ENCODE measurements at places on chromosomes 4 and X. TPM values are rescaled to one million over a fixed set of nuclear protein-coding genes. Genes with fewer than 3 reads are reported as not detected.
A peak's percentile ranks its signal among the peaks of the same experiment; 100 is the strongest.

- no peaks in the 10 kb centered on the region for H3K27me3 ChIP-seq
- DNase-seq, result no peak
- H3K36me3 ChIP-seq, result peaks cover 63% of the 10 kb centered on the region
- peaks cover 19% of the 10 kb centered on the region for H3K4me1 ChIP-seq
Measured at GRCh38 chrX:136666088-136666487, 18.1 kb downstream of the CD40LG start.

DNA sequence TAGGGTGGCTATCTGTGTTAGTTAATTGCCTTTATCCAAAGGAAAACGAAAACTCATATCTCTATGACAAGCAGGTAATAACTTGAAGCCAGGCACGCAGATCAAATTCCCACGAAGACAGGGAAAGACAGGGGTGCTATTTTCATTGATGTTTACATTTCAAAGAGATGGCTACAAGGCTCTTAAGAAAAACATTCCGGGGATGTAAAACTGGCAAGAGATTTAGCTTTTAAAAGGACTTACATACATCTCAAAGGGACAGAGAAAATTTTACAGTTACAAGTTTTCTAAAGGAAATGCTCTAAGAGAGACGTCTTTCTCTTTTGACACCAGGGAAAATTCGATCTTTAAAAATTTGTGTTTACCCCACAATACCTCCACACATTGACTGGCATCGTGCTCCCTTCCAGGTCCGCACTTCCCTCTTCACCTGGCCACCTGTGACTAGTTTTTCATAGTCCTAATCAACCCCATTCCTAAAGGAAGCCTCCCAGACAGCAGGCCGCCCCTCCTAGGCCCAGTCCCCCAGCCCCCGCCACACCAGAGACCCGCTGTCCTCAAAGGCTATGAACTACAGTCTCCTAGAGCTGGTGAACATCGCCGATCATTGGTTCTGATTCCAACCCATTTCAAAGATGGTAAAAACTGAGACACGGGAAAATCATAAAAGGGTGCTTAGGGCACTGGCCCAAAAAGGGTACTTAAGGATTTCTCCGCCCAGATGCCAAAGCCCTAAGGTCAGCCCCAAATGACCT is 649 bp upstream of the ARAF start:
- no peak for DNase-seq
- peaks cover 48% of the 10 kb centered on the region for H3K4me1 ChIP-seq
- H3K27ac ChIP-seq, result peak overlapping the region; percentile 96
- H3K4me3 ChIP-seq, result peak overlapping the region; percentile 89

DNA sequence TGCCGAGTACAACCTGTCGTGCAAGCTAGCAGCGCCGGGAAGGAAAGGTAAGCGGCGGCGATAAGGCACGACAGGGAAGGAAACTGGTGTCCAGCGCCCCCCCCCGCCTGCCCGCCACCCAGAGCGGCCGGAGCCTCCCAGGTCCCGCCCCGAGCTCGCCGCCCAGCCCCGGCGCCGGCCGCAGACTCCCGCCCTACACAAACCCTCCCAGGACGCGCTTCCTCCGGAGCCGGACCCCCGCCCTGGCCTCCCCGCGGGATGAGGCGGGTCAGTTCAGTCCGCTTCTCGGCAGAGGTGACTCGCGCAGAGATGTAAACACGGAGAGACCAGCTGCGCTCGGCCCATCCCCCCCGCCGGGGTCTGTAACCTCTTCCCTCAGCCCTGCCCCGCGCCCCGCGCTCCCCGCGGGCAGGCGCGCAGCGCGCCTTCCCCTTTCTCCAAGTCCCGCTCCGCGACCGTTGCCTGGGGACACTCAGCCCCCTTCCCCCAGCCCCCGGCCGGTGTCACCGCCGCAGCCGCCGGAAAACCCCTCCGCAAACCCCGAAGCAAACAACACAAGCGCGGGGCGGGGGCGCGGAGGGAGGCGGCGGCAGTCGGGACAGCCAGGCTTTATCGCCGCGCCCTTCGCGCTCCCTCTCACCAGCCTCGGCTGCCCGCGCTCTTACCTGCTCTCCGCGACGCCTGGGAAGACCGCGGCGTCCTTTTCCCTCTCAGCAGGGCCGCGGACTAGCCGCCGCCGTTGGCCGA is 543 bp downstream of the ELF2 start:
- H3K27ac ChIP-seq, result peak overlapping the region; percentile 86
- peak; percentile 74 for DNase-seq
- H3K4me3 ChIP-seq, result peak overlapping the region; percentile 93
- no peaks in the 10 kb centered on the region for H3K27me3 ChIP-seq
- H3K36me3 ChIP-seq, result peaks cover 2% of the 10 kb centered on the region
- peaks cover 28% of the 10 kb centered on the region for H3K4me1 ChIP-seq

- H3K4me1 ChIP-seq, result no peaks in the 10 kb centered on the region
- H3K36me3 ChIP-seq, result no peaks in the 10 kb centered on the region
- H3K27me3 ChIP-seq, result no peaks in the 10 kb centered on the region
- no peak overlapping the region for H3K4me3 ChIP-seq
Measured at GRCh38 chrX:105121186-105121585, 99.3 kb downstream of the TEX13A start.

DNA sequence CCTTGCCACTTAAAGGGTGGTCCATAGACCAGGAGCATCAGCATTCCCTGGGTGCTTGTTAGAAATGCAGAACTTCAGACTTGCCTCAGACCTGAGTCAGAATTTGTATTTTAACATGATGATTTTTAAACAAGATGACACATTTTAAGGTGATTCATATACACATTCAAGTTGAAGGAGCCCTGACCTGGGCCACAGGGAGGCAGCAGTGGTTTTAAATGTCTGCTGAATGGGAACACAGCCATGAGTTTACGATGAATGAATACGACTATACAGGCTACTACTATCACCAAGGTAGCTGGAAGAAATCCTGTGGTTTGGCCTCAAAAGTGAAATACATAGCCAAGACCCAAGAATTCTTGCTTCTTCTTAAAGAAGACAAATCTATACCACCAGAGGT is 2.9 kb downstream of the HDAC8 start:
- peaks cover 7% of the 10 kb centered on the region for H3K4me1 ChIP-seq
- no peak for DNase-seq
- H3K27ac ChIP-seq, result no peak overlapping the region
- H3K27me3 ChIP-seq, result no peaks in the 10 kb centered on the region
- peaks cover 38% of the 10 kb centered on the region for H3K36me3 ChIP-seq
- H3K4me3 ChIP-seq, result no peak overlapping the region

DNA sequence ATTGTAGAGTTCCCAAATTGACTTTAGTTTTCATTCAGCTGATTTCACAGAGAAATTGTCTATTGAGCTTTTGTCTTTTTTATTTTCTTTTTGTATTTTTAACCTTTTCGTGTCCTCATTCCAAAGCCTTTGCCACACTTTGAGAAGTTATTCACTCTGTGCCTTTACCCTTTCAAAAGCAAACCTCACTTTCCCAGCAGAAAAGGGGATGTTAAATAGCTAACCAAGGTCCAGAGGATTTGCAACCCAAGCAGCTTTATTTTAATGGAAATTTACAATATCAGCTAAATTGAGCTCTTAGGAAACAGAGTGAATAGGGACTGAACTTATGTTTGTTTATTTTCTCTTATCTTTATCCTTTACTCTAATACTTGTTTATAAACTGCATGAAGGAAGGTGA is 428.8 kb downstream of the PCDH7 start:
- no peaks in the 10 kb centered on the region for H3K27me3 ChIP-seq
- no peaks in the 10 kb centered on the region for H3K4me1 ChIP-seq
- H3K36me3 ChIP-seq, result no peaks in the 10 kb centered on the region
- DNase-seq, result no peak
- no peak overlapping the region for H3K4me3 ChIP-seq
- no peak overlapping the region for H3K27ac ChIP-seq

DNA sequence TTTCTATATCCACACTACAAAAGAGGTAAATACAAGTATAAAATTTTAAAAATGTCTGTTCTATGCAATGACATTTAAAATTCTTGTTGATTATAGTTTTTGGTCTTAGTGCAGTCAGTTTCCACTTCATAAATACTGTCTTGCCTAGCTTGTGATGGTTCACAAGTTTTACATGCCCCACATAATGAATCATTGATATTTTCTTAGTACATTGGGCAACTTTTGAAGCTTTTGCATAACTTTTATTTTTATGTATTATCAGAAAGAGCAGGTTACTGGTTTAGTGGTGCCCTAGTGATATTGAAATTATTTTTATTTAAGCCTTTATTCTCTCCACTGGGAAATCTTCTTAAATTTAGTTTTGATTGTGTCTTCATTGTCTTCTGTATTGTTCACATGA is 388.0 kb downstream of the CCSER1 start:
- no peak for DNase-seq
- no peak overlapping the region for H3K27ac ChIP-seq
- H3K36me3 ChIP-seq, result no peaks in the 10 kb centered on the region
- H3K27me3 ChIP-seq, result no peaks in the 10 kb centered on the region
- H3K4me1 ChIP-seq, result no peaks in the 10 kb centered on the region

DNA sequence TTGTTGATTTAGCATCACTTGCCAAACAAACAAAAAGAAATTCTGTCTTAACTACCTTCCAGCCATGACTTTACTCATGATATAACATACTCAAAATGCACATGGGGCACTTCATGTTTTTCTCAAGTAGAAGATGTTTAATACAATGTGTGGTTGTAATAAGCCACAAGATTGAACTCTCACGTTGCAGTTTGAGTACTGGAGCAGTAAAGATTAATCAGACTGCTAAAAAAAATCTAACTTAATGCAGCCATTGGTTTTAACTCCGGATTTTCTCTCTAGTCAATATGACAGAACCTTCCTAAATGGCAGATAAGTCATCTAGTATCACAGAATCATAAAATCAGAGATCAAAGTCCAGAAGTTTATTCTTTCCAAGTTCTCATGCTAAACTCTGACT is 117.9 kb downstream of the SH3KBP1 start:
- no peak overlapping the region for H3K27ac ChIP-seq
- DNase-seq, result no peak
- H3K36me3 ChIP-seq, result no peaks in the 10 kb centered on the region
- no peak overlapping the region for H3K4me3 ChIP-seq
- H3K27me3 ChIP-seq, result no peaks in the 10 kb centered on the region

- no peak for DNase-seq
- no peaks in the 10 kb centered on the region for H3K4me1 ChIP-seq
- no peak overlapping the region for H3K27ac ChIP-seq
- no peaks in the 10 kb centered on the region for H3K27me3 ChIP-seq
- no peaks in the 10 kb centered on the region for H3K36me3 ChIP-seq
Measured at GRCh38 chr4:186807808-186808629, 84.4 kb upstream of the FAT1 start.

- H3K36me3 ChIP-seq, result no peaks in the 10 kb centered on the region
- H3K4me3 ChIP-seq, result no peak overlapping the region
- no peak overlapping the region for H3K27ac ChIP-seq
- peaks cover 27% of the 10 kb centered on the region for H3K27me3 ChIP-seq
Measured at GRCh38 chr4:4392501-4393183, 5.7 kb downstream of the NSG1 start.

Gene DTHD1
- total RNA-seq, result not detected

Gene NPY2R
- not detected for total RNA-seq

- H3K27ac ChIP-seq, result no peak overlapping the region
- no peak overlapping the region for H3K4me3 ChIP-seq
- H3K36me3 ChIP-seq, result no peaks in the 10 kb centered on the region
- DNase-seq, result no peak
Measured at GRCh38 chr4:7193030-7193958, 956 bp downstream of the SORCS2 start.

- H3K36me3 ChIP-seq, result no peaks in the 10 kb centered on the region
- H3K27me3 ChIP-seq, result peaks cover 6% of the 10 kb centered on the region
- H3K27ac ChIP-seq, result no peak overlapping the region
- no peaks in the 10 kb centered on the region for H3K4me1 ChIP-seq
- no peak overlapping the region for H3K4me3 ChIP-seq
- no peak for DNase-seq
Measured at GRCh38 chr4:75886104-75886503, 16.1 kb downstream of the PPEF2 start.

Gene EVC2
- total RNA-seq, result 0.69 TPM

DNA sequence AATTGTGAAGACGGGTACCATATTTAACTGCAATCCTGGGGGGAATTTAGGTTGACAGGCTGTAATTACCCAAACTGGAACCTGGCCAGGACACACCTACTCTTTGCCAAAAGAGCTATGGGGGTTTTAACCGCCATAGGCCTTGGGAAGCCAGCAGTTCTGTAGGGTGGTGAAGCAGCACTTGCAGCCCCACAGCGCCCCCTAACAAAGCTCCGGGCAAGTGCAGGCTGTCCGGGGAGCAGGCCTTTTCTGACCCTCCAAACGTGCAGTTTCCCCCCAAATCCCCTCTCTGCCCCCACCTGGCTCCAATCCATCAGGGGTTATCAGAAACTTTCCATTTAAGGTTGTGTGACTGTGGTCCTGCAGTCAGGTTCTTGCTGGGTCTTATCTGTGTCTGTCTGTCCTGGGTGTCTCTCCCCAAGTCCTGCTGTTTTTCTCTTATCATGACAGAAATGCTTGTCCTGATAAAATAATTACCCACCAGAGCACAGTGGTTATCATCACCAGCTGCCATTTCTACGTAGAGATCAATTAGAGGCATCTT is 350.9 kb downstream of the MID1IP1 start:
- no peaks in the 10 kb centered on the region for H3K27me3 ChIP-seq
- no peaks in the 10 kb centered on the region for H3K36me3 ChIP-seq
- H3K27ac ChIP-seq, result no peak overlapping the region
- DNase-seq, result peak; percentile 23

Gene PLP1
- total RNA-seq, result not detected

Gene ARL9
- not detected for total RNA-seq

GRCh38 chr4:48090621-48091020 is 43.4 kb downstream of the TXK start:
- H3K36me3 ChIP-seq, result no peaks in the 10 kb centered on the region
- H3K27ac ChIP-seq, result no peak overlapping the region
- peaks cover 2% of the 10 kb centered on the region for H3K27me3 ChIP-seq
- DNase-seq, result no peak
- H3K4me3 ChIP-seq, result no peak overlapping the region
- no peaks in the 10 kb centered on the region for H3K4me1 ChIP-seq

- DNase-seq, result no peak
- H3K4me1 ChIP-seq, result no peaks in the 10 kb centered on the region
- H3K36me3 ChIP-seq, result no peaks in the 10 kb centered on the region
- H3K4me3 ChIP-seq, result no peak overlapping the region
- H3K27ac ChIP-seq, result no peak overlapping the region
- H3K27me3 ChIP-seq, result peaks cover 6% of the 10 kb centered on the region
Measured at GRCh38 chr4:150106886-150107285, 28.6 kb downstream of the DCLK2 start.

- H3K27me3 ChIP-seq, result no peaks in the 10 kb centered on the region
- H3K27ac ChIP-seq, result no peak overlapping the region
- DNase-seq, result no peak
- peaks cover 44% of the 10 kb centered on the region for H3K4me1 ChIP-seq
- H3K4me3 ChIP-seq, result no peak overlapping the region
- peaks cover 42% of the 10 kb centered on the region for H3K36me3 ChIP-seq
Measured at GRCh38 chr4:145888393-145888792, 50.2 kb downstream of the ZNF827 start.

All from activated B cell treated with CpG ODN at 0.5 μM for 24 hours (primary cell).